ENCODE measurements at places on chromosomes 13 and 19.

- no peak for DNase-seq
These were observed 12.6 kb upstream of the EPHX3 start for GRCh38 chr19:15244808-15245207.

DNA sequence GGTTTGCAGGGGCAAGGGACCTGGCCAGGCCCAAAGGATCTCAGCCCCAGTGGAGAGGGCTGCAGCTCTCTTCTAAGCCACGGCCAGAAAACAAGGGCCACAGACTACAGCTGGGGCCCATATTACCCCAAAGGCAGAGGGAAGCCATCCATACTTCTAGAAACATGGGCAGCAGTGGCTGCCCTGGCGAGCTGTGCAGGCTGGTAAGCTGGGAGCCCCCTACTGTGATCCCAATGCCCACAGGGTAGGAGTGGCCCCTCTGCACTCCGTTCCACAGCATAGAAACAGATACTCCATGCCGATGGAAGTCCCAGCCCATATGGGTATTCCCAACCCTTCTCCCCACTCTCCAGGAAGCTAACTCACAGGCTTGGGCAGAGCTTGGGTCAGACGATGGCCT lies 25.1 kb downstream of the VSTM2B start:
- no peak for DNase-seq

- peak; percentile 45 for DNase-seq
These were observed 10.6 kb upstream of the OXGR1 start for GRCh38 chr13:97004886-97005285.

- no peak for DNase-seq
These were observed 300.3 kb downstream of the FOXO1 start for GRCh38 chr13:40366119-40366518.

DNA sequence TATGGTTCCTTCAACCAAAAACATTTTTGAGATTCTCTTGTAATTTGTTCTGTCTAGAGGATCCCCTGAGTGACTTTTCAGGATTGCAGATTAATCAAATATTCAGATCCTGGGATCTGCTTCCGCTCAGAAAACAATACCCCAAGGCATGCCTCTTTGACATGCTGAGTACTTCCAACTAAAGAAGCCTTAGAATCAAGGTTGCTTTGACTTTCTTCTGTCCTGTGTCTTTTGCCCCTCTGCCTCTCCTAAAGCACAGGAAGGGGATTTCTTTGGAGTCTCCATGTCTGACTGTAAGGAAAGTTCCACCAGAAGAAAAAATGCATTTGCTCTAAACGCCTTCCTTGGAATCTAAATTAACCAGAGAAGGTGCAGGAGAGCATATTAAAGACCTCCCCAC lies 431.5 kb downstream of the FGF14 start:
- DNase-seq: no peak

DNA sequence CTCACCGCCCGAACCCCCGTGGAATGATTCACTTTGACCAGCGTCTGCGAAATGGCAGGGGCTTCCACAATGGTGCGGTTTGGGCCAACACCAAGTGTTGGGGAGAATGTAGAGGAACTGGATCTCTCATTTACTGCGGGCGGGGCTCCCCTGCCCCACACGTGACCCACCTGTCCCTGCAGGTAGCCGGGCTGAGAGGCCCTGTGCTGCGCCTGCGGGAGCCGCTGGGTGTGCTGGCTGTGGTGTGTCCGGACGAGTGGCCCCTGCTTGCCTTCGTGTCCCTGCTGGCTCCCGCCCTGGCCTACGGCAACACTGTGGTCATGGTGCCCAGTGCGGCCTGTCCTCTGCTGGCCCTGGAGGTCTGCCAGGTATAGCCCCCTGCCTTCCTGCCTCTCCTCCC lies 5.8 kb upstream of the FLT3LG start:
- DNase-seq: no peak

GRCh38 chr13:24074678-24075077 lies 85.8 kb upstream of the SPATA13 start:
- DNase-seq: no peak

GRCh38 chr19:27776020-27776419 lies 1436.9 kb downstream of the UQCRFS1 start:
- no peak for DNase-seq

DNA sequence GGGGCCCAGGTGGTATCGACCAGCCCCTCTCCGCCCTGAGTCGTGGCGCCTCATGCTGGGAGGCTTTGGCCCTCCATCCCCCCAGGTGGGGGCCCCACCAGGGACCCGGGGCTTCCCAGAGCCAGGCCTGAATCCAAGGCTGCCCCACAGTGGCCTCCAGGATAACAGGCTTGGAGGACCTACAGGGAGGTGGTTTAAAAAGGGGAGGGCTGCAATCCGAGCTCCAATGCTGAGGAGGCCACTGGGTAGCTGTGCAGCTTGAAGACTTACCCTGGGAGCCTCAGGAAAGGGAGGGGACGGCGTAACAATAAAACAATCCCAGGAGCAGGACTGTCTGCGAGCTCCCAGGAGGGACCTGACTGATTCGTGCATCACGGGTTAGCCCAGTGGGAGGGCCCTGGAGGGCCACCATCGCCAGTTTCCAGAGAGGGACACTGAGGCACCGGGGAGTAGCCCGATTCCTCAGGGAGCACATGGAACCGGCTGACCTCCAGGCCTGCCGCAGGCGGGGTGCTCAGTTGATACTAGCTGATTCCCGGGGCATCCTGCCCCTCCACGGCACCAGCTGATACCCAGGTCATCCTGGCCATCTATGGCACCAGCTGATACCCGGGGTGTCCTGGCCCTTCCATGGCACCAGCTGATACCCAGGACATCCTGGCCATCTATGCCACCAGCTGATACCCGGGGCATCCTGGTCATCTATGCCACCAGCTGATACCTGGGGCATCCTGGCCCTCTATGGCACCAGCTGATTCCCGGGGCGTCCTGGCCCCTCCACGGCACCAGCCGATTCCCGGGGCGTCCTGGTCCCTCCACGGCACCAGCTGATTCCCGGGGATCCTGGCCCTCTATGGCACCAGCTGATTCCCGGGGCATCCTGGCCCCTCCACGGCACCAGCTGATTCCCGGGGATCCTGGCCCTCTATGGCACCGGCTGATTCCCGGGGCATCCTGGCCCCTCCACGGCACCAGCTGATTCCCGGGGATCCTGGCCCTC lies 3.7 kb upstream of the C2CD4C start:
- no peak for DNase-seq

DNA sequence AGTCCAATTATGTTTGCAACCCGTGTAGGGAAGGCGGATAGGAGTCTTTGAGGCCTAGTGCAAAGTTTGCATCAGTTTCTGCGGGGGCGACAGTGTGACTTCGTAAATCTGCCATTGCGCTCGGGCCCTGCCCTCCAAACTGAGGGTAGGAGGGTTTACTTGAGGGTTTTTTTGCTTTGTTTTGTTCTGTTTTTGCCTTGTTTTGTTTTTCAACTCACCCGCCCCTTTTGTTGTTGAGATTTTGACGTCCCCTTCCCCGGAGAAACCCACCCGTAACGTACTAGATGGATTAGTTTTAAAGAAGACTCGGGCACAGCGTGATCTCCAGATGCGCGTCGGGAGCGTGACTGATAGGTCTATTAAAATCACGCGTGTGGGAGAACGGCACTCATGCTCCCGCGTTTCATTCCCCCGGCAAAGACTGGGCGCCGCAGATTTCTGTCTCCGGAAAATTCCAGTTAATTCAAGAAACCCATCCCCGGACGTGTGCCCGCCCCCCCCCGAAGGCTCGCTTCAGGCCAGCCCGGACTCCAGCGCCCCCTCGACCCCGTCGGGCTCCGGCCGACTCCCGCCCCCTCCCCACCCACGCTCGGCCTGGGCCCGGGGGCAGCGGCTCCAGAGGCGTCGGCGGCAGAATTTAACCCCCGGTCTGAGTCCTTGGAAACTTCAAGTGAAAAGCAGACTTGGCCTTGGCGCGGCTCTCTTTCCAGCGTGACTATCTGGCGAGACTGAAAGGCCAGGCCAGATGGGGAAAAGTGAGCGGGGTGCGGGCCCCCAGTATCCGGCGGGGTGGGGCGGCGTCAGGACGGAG lies 5.0 kb downstream of the SOX1 start:
- no peak for DNase-seq

- no peak for DNase-seq
These were observed 96.8 kb downstream of the LRCH1 start for GRCh38 chr13:46649816-46650215.

DNA sequence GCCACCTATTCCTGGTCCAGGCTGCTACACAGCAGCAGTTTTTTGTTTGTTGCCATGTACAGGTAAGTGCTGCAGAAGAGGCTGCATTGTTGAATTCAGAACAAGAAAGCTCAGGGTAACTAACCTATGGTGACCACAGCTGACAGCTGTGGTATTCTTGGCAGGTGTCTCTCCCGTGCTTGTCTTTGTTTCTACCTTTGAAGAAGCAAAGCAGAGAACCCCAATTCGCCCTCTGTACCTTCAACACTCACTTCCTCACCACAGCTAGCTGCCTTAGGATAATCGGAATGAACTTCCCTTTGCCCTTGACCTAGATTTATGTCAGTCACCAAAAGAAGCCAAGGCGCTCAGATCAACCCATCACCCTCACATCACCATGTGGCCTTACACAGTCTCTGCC lies 1703.3 kb upstream of the SLC10A2 start:
- DNase-seq: no peak

DNA sequence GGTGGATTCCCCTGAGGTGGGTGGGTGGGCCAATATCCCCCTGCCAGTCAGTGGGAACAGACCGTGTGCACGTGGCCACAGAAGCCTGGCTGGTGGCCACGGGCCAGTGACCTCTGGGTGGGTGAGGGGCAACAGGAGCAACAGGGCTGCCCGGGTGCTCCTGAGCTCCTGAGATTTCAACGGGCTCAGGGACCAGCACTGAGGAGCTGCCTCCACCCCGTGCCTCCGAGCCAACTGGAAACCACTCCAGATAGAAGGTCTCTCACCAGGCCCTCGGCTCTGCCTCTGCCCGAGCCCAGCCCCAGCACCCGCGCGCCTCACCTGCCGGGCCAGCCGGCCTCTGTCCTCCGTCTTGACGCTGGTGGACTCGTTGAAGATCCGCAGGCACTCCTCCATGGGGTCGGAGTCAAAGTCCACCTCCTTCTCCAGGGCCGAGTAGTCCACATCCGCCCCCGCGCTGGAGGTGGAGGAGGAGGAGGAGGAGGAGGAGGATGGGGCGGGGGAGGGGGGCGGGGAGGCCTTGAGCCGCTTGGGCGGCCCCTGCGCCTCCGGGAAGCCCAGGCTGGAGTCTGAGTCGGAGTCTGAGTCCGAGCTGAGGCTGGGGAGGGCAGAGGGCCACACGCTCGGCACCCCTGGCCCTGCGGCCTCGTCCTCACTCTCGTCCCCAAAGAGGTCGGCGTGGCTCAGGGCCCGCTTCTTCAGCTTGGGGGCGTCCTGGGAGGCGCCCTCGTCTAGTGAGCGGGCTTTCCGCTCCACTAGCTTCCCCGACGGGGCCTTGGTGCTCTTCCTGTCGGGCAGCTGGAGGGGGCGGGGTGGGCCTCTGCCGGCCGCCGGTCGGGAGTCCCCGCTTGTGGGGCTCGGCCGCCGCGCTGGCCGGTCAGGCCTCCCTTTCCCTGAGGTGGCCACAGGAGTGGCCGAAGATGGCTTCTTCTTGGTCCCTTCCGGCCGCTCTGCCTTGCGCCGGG lies 14.8 kb upstream of the ATP8B3 start:
- DNase-seq: no peak

DNA sequence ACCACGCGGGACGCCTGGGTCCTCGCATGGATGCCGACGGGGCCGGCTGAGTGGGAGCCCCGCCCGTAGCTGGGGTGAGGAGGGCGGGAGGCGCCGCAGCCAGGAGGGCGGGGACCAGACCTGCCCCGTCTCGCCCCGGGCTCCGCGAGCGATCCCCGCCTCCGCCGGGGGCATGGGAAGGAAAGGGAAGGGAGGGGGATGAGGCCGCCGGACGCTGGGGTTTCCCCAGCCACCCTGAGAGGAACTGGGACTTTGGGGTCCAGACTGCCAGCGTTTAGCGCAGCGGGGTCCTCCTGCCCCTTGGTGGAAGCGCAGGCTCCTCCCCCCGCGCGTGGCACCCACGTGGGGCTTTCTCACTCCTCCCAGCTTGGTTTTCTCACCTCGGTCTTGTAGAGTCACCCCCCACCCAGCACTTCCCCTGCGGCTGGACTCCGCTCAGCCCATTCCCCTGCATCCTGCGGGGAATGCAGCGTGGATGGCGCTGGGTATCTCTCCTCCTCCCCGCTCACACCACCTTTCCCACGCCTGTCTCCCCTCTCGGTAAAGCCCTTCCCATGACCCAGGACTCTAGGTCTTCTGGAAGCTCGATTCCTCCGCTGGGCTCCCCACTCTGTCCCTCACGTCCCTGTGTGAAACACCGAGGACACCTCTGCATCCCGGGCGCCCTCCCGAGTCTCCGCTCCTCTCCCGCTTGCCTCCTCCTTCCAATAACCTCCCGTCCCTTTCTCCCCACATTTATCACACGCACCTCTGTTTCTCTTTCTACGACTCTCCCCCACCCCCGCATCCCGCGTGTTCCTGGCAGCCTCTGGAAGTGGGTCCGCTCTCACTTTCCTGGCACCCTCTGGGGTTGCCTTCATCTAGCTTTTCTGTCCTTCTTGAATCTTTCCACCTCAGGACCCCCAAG lies 2.1 kb downstream of the TGFB1 start:
- DNase-seq: peak; percentile 40

DNA sequence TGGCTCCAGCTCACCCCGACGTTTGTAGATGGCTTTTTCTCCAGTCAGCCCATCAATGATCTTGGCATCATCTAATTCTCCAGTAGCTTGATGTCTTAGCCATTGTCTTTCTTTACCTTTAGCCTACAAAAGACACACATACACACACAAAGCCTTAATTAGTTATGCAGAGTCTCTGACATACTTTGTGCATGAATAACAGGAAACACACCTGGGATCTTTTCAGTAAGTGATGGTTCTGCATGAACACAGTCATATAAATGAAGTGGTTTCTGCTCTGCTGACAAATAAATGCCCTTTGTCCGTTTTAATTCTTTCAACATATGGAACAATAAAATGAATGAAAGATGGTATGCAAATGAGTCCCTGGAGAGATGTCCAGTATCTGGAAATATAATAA lies 133.3 kb downstream of the RGCC start:
- DNase-seq: no peak

GRCh38 chr19:41455936-41456335 lies 13.0 kb downstream of the ERICH4 start:
- DNase-seq: no peak

Measured in fibroblast of upper back skin (primary cell).